ENCODE measurements at places on chromosomes 1 and 21.
A peak's percentile ranks its signal among the peaks of the same experiment; 100 is the strongest.

- no peak for DNase-seq
Observed at GRCh38 chr1:84255582-84255981, 45.9 kb upstream of the SAMD13 start.

DNA sequence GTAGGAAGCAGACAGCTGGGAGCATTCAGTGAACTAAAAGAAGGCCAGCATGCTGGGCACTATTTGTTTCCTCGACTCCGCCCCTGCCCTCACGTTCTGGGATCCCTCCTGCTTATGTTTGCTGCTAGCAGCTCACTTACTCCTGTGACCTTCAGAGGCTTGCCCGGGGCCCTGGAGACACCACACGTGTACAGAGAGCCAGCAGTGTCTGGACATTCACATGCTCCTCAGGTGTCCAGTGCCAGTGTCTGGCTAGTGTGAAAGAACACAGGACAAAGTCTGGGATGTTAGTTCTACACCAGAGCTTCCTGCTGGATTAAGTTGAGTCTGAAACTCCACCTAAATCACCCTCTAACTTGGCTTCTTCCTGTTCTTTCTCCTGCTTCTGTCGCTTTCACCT lies 108.1 kb downstream of the OMA1 start:
- no peak for DNase-seq

GRCh38 chr1:234114648-234115307 lies 210.3 kb downstream of the SLC35F3 start:
- peak; percentile 75 for DNase-seq

DNA sequence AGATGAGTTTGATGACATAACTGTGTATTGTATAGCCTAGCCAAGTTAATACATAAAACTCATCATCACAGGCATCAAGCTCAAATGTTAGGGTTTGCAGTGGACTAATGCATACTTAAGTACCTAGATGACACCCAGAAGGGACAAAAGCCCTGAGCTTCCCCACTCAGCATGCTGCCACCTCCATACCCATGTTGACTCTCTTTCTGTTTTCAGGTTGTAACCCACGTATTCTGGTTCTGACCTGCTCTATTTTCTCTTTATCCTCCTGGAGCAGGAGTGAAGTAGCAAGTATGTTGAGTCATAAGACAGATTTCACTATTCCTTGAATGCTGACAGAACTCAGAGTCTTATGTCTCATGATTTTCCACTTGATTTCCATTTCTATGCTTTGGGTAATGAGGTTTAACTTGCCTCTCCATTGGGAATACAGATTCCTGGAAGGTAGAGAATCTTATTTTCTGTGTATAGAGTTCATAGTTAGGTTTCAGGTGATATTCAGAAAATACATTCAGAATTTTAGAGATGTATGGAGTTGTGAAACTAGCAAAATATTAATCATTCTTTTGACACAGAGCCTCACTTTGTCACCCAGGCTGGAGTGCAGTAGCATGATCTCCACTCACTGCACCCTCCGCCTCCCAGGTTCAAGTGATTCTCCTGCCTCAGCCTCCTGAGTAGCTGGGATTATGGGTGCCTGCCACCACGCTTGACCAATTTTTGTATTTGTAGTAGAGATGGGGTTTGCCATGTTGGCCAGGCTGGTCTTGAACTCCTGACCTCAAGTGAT lies 122.5 kb upstream of the KCNJ15 start:
- DNase-seq, result no peak

DNA sequence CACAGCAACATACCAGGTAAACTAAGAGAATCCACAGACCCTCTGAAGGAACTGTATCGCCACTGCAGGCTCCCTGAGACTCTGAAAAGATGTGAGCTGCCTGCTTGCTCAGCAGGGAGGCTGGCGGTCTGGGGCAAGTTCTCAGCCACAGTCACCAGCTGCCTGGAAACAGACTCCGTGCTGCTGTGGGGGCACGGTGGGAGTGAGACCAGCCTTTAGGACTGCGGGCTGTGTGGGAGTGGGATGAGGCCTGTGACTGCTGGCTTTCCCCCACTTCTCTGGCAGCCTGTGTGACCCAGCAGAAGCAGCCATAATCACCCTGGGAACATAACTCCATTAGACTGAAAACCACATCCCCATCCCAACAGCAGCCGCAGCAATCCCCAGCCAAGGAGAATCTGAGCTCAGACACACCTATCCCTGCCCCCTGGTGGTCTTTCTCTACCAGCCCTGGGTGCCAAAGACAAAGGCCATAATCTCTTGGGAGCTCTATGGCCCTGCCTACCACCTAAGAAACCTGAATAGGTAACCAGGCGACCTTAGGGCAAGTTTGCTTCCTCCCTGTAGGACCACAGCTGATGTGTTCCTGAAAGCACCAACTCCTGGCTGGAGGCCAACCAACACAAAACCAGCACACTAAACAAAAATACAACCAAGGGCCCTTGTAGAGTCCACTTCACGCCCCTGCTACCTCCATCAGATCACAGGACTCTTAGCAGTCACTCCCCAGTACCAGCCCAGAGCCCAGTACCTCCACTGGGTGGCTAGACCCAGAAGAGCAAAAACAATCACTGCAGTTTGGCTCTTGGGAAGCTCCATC lies 151.5 kb downstream of the SMYD3 start:
- DNase-seq, result no peak
